ENCODE measurements at places on chromosomes 11 and 22.

GRCh38 chr11:132142121-132142520 is 771.7 kb downstream of the NTM start:
- no peak for DNase-seq

- DNase-seq: no peak
Observed at GRCh38 chr11:130157101-130157500, 2.5 kb upstream of the ST14 start.

GRCh38 chr11:15565880-15566279 is 451.2 kb downstream of the INSC start:
- DNase-seq: no peak

DNA sequence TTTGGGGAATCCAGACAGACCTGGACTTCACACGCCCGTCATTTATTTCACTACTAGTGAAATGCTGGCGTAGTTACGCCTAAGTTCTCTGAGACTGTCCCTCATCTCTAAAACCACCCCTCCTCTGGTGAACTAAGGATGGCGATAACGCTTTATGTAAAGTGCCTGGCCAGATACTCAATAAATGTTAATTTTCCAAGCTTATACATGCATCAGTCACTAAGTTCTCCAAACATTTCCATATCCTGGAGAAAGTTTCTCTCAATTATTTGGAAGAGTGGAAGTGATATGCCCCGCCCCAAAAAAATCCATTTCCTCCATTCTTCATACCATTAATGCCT is 1.1 kb upstream of the FBXO3 start:
- no peak for DNase-seq

- DNase-seq: no peak
Observed at GRCh38 chr11:120587299-120587698, 75.8 kb downstream of the GRIK4 start.

- no peak for DNase-seq
Observed at GRCh38 chr11:44780940-44781631, 54.3 kb downstream of the TSPAN18 start.

- DNase-seq: no peak
Observed at GRCh38 chr22:29797351-29797750, 30.2 kb downstream of the UQCR10 start.

GRCh38 chr11:128207861-128208321 is 379.5 kb downstream of the ETS1 start:
- DNase-seq: no peak

DNA sequence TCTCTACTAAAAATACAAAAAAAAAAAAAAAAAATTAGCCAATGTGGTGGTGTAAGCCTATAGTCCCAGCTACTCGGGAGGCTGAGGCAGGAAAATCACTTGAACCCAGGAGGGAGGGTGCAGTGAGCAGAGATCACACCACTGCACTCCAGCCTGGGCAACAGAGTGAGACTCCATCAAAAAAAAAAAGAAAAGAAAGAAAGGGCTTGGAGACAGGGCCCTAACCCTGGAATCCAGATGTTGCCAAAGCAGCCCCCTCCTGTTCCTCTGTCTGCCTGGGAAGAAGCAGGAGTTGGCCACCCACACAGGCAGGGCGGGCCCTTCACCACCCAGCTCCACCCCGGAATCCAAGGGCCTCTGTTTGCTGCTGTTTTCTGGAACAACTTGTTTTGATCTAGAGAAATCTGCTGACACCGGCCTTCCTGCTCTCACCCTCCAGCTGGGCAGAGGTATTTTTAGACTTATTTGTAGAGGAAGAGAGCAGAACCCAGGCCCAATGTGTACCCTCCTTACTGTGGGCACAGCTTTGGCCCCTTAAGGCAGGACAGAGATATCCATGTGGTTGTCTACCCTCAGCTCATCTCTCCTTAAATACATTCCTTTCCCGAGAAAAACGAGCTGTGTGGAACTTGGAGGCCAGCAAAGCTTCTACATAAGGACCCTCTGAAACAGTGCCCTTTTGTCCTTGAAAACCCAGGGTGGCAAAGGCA is 2.7 kb upstream of the NEAT1 start:
- no peak for DNase-seq

- no peak for DNase-seq
Observed at GRCh38 chr11:17391493-17392355, 3.3 kb upstream of the KCNJ11 start.

DNA sequence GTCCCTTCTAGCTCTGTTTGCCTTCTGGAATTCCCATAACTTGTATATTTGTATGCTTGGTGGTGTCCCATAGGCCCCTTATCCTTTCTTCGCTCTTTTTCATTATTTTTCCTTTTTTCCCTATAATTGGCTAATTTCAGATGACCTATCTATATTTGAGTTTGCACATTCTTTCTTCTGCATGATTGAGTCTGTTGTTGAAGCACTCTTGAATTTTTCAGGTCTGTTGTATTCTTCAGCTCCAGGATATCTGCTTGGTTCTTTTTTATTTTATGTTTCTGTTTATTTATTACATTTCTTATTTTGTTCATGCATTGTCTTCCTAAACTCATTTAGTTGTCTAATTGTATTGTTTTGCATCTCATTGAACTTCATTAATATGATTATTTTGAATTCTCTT is 28.0 kb downstream of the NCAM1 start:
- no peak for DNase-seq

DNA sequence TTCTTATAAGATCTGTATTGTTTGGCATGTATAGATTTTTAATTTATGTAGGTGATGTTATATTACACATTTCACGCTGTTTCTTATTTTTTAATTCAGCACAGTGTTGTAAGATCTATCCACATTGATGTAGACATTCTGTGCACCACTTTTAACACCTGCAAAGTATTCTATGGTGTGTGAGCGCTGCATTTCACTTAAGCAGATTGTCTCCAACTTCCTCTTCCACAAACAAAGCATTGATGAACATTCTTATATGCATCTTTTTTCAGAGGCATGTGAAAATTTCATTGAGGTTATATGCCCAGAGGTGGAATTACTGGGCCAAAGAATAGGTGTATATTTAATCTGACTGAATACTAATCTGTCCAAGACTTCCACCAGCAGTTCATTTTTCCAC is 3.4 kb upstream of the POU2AF1 start:
- DNase-seq: no peak

DNA sequence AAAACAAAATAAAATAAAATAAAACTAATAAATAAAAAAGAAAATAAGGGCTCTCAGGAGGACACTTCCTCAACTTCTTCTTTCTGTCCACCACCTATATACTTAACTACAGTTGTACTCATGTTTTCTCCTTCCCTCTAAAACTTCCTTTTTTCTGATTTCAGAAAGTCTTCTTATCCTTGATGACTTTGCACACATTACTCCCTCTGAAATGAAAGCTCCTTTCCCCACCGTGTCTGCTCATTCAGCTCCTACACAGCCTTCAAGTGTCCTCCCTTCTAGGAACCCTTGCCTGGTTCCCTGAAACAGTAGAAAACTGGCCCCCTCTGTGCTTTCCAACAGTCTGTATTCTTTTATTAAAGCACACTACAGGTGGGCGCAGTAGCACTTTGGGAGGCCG is 18.3 kb upstream of the DDX17 start:
- DNase-seq: no peak

- no peak for DNase-seq
Observed at GRCh38 chr11:104916442-104916841, 18.2 kb upstream of the CASP12 start.

DNA sequence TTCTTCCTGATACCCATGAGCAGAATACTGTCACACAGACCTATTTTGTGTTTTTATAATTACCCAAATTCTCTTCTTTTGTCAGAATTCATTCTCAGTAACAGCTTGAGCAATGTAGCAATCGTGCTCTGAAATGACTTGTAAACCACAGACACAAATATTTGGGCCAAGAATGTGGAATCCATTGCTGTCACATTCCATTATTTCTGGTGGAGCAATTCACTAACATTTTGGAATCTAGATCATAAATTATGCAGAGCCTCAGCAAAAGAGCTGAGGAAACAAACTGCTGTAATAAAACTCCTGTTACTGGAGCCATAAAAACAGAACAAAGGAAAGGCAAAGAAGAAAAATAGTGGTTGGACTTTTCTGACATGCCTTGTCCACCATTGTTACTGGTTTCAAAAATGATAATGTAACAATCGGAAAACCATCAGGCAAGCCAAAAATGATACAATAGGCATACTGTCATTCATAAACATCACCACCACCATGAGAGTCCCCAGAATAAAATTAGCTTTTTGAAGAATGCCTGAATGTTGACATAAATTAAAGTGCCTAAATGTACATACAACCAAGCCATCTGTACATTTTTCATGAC is 223.4 kb upstream of the PITPNB start:
- no peak for DNase-seq

- DNase-seq: no peak
Observed at GRCh38 chr22:45290410-45290936, 5.7 kb downstream of the UPK3A start.
